Thoracic aorta endothelial cell (primary cell): ENCODE measurements at places on chromosomes 1 and 21. TPM values are rescaled to one million over a fixed set of nuclear protein-coding genes. Genes with fewer than 3 reads are reported as not detected.

LHX8 gene
- not detected in 2 replicates for total RNA-seq

PTPN22 gene
- 6.0 and 15.8 TPM in 2 replicates for total RNA-seq

LHX4 gene
- total RNA-seq, result under 0.01 TPM in 1 of 2 replicates, not detected in the other

DMBX1 gene
- total RNA-seq, result not detected in 2 replicates

SMPDL3B gene
- 0.27 and 0.29 TPM in 2 replicates for total RNA-seq

PEAR1 gene
- 45.9 and 50.5 TPM in 2 replicates for total RNA-seq

DCST2 gene
- total RNA-seq, result 0.29 TPM in 1 of 2 replicates, not detected in the other

IGSF3 gene
- total RNA-seq, result 0.27 and 0.43 TPM in 2 replicates

ABCA4 gene
- total RNA-seq, result 1.4 and 2.3 TPM in 2 replicates

KCNJ15 gene
- 0.13 and 0.50 TPM in 2 replicates for total RNA-seq

SSBP3 gene
- total RNA-seq, result 27.3 and 31.1 TPM in 2 replicates

FAM167B gene
- 0.93 and 3.3 TPM in 2 replicates for total RNA-seq

PDC gene
- not detected in 2 replicates for total RNA-seq

SEMA4A gene
- 0.80 and 1.0 TPM in 2 replicates for total RNA-seq

CNIH3 gene
- 0.72 and 1.6 TPM in 2 replicates for total RNA-seq

IQCC gene
- 1.1 and 1.9 TPM in 2 replicates for total RNA-seq

DPH2 gene
- total RNA-seq, result 26.6 and 33.3 TPM in 2 replicates

RGS8 gene
- total RNA-seq, result not detected in 2 replicates

PTGFRN gene
- total RNA-seq, result 12.8 and 18.5 TPM in 2 replicates

KCNN3 gene
- total RNA-seq, result 0.40 and 0.93 TPM in 2 replicates
